ENCODE measurements at places on chromosomes 2 and 18.

DNA sequence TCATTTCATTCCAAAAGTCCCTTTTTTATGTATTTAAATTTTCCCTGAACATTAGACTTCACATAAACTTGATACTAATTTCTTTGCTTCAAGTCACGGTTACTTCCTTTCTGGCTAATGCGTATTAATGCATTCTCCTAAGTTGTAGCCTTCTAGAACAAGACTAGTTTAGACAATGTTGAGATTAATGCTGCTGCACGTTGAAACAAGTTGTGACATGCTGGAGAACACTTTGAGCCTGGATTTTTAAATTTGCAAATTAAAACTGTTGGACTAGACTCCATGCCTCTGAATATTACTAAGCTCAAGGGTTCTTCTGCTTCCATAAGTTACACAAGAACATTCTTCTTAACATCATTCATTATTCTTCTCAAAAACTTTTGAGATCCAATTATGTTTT, 29.1 kb downstream of the ID2 start:
- DNase-seq: no peak

DNA sequence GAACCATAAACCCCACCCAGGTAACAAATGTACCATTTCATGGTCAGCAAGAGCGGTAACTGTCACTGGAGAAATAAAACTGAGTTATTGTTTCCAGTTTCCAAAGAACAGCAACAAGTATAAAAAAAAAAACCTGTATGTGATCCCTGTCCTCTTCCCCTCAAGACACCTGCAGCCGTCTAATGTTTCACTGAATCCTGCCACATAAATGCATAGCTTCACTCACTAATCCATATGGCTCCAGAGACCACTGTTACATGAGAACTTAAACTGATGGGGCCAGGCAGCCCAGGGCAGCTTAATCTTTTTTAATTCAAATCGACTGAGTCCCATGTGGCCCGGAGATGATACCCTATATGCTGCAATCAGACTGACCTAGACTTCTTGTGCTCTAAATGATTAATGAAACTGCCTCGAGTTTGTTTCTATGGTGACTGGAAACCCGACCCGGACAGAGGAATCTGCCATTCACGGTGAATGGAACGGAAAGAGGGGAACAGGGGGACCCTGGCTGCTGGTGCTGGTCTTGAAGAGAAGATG, 60.9 kb upstream of the SIX2 start:
- DNase-seq: no peak

GRCh38 chr2:65343386-65343785, 89.0 kb downstream of the SPRED2 start:
- DNase-seq: no peak

GRCh38 chr2:205612636-205613035, 69.7 kb upstream of the NRP2 start:
- DNase-seq: no peak

GRCh38 chr18:75760208-75760607, 332.7 kb upstream of the SMIM21 start:
- DNase-seq: no peak

DNA sequence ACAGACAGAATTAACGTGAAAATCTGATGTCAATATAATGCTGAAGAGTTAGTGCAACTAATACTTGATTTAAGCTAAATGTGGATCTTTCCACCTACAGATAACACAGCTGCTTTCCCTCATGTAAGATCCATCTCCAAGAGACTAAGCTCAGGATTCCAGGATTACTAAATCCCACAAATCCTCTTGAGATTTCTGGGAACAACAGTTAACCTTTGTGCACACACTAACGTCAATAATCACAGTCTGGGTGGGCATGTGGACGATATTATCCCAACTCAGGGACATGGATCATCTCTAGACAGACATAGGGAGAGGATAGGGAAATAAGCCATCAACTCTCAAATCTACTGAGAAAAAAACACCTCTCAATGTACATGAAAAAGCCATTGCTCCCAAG, 432.6 kb downstream of the SATB2 start:
- no peak for DNase-seq

DNA sequence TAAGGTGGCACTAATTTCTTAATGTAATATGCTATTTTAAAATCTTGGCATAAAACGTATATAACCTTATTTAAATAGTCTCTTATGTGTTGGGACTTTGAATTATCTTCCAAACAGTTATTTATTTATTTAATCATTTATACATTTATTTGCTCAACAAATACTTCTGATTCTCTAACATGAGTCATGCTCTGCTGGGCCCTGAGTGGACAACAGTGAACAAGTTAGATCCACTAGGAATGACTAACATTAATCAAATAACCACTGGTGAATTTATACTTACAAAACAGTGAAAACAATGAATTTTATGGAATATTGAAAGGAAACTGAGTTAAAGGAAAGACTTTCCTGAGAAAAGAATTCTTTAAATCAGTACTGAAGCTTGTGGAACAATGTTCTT, 1257.2 kb upstream of the CHAC2 start:
- no peak for DNase-seq

- no peak for DNase-seq
Observed at GRCh38 chr18:22493255-22493654, 75.5 kb upstream of the CTAGE1 start.

GRCh38 chr2:168490015-168490874, 34.2 kb downstream of the CERS6 start:
- DNase-seq: peak; percentile 17

DNA sequence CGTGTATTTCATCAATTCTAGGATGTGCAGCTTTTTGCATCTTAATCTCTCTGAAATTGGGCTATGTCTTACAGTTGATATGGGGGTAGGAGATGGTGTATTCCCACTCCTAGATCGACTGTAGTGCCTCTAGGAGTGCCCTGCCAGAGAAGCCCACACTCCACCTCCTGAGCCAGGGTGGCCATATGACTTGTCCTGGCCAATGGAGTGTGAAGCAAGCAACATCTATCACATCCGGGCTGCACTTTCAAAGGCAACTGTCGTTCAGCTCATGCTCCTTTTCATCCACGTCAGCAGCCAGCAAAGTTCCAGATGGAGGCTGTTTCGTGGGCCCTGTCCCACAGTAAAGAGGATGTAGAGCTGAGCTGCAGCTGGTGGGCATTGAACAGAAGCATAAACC, 149.4 kb upstream of the SLC1A4 start:
- DNase-seq: peak; percentile 67

- no peak for DNase-seq
Observed at GRCh38 chr2:51291762-51292551, 260.0 kb upstream of the NRXN1 start.

DNA sequence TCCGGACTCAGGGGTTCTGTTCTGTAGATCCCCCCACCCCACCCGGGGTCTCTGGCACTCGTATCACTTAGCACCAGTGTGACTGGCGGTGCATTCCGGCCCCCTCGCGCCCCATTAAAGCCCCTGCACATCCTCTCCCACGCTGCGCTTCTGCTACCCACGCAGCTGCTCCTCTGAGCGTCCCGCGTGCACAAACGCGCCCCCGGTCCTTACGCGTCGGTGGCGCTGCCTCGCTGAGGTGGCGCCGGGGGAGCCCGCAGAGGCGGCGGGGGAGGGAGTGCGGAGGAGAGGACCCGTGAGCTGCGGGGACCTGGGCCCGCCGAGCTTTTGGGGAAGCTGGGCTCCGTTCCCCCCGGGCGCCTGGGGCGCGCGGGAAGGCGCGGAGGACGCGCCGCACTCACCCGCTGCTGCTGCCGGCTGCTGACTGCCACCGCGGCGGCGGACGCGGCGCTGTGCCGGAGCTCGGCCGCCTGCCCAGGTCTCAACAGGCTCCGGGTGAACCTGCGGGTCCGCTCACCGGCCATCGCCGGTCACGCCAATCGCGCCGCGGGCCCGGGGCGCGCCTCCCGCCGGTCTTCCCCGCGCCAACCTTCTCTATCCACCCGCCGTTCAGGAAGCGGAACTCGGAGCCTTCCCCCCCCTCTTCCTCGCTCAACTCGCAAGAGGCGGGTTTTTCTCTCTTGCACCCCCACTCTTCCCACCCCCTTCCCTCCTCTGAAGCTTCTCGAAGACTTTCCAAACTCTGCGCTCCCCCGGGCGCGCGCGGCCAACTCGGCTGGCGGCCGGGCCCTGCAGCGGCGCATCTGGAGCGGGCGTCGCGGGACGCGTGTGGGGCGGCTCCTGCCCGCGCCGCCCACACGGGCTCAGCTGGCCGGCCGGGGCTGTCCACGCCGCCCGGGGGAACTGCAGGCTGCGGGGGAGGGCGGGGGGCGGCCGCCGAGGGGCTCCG, at the start of gene DOCK10:
DOCK10 (minus strand) TSS at position 618 of the 949 bp plus-strand sequence; CDS start at position 524, 94 bp downstream.
- peak; percentile 35 for DNase-seq

- DNase-seq: no peak
Observed at GRCh38 chr2:233255151-233255550, 3.7 kb downstream of the ATG16L1 start.

- DNase-seq: no peak
Observed at GRCh38 chr2:25315316-25315680, 26.4 kb downstream of the DNMT3A start.

- peak; percentile 22 for DNase-seq
Observed at GRCh38 chr2:44358503-44358902, 2.8 kb downstream of the PREPL start.

GRCh38 chr2:73175663-73176204, 26.6 kb upstream of the NOTO start:
- peak; percentile 62 for DNase-seq

DNA sequence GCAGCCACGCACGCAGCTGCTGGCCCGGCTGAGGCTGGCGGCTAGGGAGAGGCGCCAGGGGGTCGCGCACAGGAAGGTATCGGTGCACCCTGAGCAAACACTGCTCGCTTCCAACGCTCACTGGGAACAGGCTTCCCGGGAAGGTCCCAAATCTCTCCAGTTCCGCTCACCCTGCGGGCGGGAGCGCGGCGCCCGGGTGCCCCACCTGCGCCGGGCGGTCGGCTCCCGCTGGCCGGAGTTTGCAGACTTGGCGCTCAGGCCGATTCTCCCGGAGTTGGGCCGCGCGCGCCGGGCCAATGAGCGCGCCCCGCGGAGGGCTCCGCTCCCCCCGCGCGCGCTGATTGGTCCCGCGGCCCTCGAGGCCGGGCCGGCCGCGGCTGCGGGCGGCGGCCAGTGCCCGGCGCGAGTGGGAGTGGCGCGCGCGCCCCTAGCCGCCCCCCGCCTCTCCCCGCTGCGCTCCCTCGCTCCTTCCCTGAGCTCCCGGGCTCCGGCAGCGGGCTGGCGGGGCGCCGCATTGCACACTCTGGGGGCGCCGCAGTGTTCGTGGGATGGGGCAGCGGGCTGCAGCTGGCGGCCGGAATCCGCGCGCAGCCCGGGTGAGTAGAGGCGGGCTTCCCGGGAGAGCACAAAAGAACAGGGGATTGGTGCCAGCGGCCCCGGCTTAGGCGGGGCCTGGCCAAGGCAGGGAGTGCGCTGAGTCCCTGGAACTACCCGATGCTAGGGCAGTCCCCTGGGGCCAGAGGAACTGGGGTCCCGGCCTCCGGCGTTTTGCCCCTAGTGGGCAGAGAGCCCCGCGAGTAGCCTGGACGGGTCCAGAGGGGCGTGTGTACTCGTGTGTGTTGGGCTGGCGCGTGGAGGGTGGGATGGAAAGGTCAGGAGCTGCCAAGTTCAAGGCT, at the start of gene LYPD6:
LYPD6 (plus strand) TSS at position 461 of the 896 bp plus-strand sequence. CDS start 107,122 bp downstream, outside the sequence.
- no peak for DNase-seq

DNA sequence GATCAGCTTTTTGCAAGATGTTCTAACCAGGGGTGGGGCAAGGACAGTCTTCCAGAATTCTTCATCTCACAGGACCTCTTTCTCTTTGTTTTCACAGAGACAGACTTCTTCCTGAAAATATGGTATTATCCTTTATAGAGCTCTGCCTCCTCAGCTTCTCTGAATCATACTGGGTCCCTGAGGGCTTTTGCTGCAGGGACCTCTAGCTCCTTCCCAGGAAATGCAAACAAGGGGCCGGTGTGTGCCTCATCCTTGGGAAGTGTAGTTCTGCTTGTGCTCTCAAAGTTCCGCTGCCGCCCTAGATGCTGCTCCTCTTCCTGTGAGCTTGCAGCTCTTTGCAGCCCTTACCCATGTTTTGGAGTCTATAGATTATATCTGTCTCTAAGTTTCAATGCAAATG, 99.5 kb upstream of the NPAS2 start:
- DNase-seq: no peak

GRCh38 chr2:200351815-200352214, 45.3 kb downstream of the SPATS2L start:
- DNase-seq: no peak

- no peak for DNase-seq
Observed at GRCh38 chr2:32464431-32464830, 107.6 kb downstream of the BIRC6 start.

DNA sequence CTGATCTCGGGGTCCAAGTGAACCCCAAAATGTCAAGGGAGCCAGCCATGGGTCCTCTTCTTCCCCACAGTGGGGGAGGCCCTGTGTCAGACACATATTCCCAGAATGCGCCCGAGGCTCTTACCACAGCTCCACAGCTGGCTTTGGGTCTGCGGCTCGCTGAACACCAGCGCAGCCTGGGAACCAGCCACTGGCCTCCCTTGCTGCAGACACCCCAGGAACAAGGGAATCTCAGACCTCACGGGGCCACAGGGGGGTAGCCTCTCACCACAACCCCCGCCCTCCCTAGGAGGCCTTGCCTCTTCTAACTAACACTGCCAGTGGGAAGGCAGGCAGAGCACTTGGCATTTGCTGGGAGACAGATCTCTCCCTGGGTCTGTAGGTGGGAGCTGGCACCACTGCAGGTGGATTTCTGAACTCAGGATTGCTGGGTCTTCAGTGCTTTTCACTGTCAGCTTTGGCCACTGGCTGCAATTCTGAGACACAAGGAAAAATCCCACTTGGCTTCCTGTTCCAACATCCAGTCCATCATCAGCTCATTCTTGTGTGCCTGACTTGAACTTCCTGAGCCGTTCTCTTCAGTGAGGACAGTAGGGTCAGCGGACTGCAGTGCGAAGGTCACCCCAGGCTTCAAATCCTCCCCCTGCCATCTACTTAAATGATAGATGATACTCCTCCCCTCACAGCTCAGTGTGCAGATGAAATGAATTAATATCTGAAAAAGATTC, 128.7 kb downstream of the CAPN13 start:
- no peak for DNase-seq

GRCh38 chr2:120863661-120864320, 128.1 kb downstream of the GLI2 start:
- no peak for DNase-seq

DNA sequence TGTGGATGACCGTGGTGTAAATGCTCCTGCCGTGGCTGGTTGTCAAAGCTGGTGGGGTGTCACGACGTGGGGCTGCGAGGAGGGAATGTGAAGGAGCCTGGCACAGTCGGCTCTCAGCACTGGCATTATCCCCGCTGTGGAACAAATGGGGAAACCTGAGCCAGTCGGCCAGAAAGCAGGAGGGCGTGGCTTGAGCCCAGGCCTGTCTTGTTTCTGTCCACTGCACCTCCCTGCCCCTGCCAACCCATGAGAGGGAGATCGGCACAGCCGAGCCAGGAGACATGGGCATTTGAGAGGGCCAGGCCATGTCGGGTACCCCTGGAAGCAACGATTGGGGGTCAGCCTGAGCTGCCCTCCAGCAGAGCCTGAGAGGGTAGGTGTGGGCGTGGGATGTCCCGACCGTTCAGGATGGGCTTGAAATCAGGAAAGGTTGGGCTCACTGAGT, 44.5 kb downstream of the PDIA6 start:
- DNase-seq: no peak
